Calu3 (cell line): ENCODE measurements at places on chromosomes 5 and 9. TPM values are rescaled to one million over a fixed set of nuclear protein-coding genes. Genes with fewer than 3 reads are reported as not detected.

The RNF145 gene
- total RNA-seq, result 169 and 193 TPM in 2 replicates

The RAD17 gene
- total RNA-seq, result 16.9 and 17.7 TPM in 2 replicates

GRCh38 chr5:167020418-167020817, 1271.0 kb upstream of the WWC1 start:
- H3K27ac ChIP-seq, result no peak overlapping the region
- H3K4me3 ChIP-seq, result no peak overlapping the region
- no peaks in the 10 kb centered on the region for H3K36me3 ChIP-seq
- H3K27me3 ChIP-seq, result no peaks in the 10 kb centered on the region
- DNase-seq, result no peak
- H3K4me1 ChIP-seq, result no peaks in the 10 kb centered on the region

The PCDHGA8 gene
- total RNA-seq, result 0.95 and 1.1 TPM in 2 replicates

DNA sequence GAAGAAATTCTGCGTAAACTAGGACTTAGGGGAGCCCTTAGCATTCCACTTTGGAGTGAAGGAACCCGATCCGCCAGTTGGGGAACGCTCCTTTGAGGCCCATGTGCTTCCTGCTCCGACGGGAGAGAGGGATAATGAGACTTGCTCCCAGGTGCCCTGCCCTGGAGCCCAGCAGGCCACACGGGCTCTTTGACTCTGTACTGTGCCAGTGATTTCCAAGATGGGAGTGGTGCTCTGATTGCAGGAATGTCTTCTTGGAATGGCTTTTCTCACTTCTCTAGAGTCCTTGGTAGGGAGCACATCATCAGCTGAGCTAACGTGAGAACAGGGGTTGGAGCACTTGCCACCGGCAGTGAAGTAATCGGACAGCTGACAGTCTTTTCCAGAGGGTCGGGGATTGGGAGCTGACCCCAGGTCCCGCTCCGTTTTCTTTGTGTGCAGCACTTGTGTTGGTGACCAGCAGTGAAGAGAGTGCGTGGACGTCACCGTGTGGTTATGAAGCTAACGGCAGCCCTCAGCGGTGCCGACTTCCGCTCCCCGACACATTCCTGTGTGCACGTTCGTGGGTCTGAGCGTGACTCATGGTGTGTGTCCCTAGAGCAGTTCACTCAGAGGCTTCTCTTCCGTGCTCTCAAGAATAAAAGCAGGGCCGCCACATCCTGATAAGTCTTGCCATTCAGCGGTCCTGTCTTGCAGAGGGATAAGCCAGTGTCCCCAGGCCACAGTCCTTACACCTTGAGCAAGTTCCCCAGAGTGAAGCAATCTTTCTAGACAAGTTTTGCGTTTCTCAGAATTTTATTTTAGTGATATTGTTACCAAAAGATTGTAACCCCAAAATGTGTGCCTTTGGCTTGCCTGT, 25.6 kb downstream of the ABL1 start:
- DNase-seq, result no peak
- H3K27me3 ChIP-seq, result no peaks in the 10 kb centered on the region
- H3K4me3 ChIP-seq, result no peak overlapping the region
- H3K27ac ChIP-seq, result no peak overlapping the region

The CER1 gene
- not detected in 2 replicates for total RNA-seq

DNA sequence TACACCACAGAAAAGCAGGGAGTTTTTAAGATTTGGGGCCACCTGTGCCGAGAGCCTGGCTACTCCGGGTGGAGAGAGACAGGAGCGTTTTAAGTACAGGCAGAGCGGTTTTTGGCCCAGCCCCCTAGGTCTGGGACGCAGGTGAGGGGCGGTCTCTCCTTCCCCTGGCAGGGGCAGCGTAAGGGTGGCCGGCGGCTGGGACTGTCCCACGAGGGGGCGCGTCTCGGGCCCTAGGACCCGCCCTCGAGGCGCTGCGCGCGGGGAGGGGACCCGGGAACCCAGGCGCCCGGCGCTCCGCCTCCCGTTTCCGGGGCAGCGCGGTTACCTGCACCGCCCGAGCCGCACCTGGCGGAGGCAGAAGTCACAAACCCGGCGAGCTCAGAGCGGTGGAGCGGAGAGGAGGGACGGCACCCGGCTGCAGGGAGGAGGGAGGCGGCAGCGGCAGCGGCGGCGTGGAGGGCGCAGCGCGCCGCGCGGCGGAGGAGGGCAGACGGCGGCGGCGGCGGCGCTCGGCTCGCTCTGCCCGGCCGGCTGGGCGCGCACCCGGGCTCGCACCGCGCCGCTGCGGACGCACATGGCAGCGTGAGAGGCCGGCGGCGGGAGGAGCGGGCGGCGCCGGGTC, at the start of gene WWC1:
WWC1 (plus strand) TSS at position 304 of the 622 bp plus-strand sequence. CDS start 508 bp downstream, outside the sequence.
- H3K4me1 ChIP-seq, result peaks cover 81% of the 10 kb centered on the region
- H3K27ac ChIP-seq, result peak within 1 kb of the TSS; percentile 85
- H3K4me3 ChIP-seq, result peak within 1 kb of the TSS; percentile 97
- DNase-seq, result peak; percentile 99
- peaks cover 78% of the 10 kb centered on the region for H3K36me3 ChIP-seq

The F2RL2 gene
- total RNA-seq, result not detected in 2 replicates

The CKMT2 gene
- total RNA-seq, result 0.24 TPM in 1 of 2 replicates, not detected in the other

The PLPP7 gene
- not detected in 2 replicates for total RNA-seq

GRCh38 chr5:77806213-77806843, 30.2 kb upstream of the TBCA start:
- H3K27me3 ChIP-seq, result peaks cover 7% of the 10 kb centered on the region
- peak overlapping the region; percentile 3 for H3K4me3 ChIP-seq
- peaks cover 9% of the 10 kb centered on the region for H3K4me1 ChIP-seq
- H3K27ac ChIP-seq, result no peak overlapping the region
- H3K36me3 ChIP-seq, result no peaks in the 10 kb centered on the region
- no peak for DNase-seq

The LHX3 gene
- not detected in 2 replicates for total RNA-seq

DNA sequence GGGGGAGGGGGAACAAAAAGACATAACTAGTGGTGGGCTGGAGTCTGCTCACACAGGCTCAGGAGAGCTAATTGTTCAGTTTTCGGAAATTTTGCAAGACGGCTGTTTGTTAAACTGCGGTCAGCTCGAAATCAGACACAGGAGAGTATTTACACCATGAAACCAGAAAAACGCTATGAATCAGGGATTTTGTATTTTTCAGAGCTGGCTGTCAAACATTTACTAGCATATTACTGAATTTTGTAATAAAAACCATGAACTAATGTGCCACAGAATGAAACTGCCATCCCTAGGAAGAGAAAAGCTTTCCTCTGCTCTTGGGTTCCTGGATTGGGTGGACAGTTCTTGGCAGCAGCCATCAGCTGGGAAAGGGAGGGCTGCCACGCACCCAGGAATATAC, 45.3 kb downstream of the TRPM3 start:
- DNase-seq, result no peak
- peaks cover 48% of the 10 kb centered on the region for H3K27me3 ChIP-seq
- no peak overlapping the region for H3K27ac ChIP-seq
- H3K36me3 ChIP-seq, result no peaks in the 10 kb centered on the region
- H3K4me1 ChIP-seq, result no peaks in the 10 kb centered on the region

GRCh38 chr5:137734962-137735554, 831 bp downstream of the KLHL3 start:
- H3K4me3 ChIP-seq, result no peak overlapping the region
- H3K36me3 ChIP-seq, result no peaks in the 10 kb centered on the region
- DNase-seq, result peak; percentile 34
- H3K4me1 ChIP-seq, result peaks cover 10% of the 10 kb centered on the region
- no peak overlapping the region for H3K27ac ChIP-seq

The FOXD4 gene
- total RNA-seq, result 1.7 and 2.4 TPM in 2 replicates

GRCh38 chr5:140215276-140215675, 40.3 kb downstream of the CYSTM1 start:
- H3K36me3 ChIP-seq, result peaks cover 15% of the 10 kb centered on the region
- no peak for DNase-seq
- peaks cover 41% of the 10 kb centered on the region for H3K4me1 ChIP-seq
- H3K27ac ChIP-seq, result no peak overlapping the region
- no peak overlapping the region for H3K4me3 ChIP-seq

GRCh38 chr9:73981405-73981804, 515.7 kb upstream of the RORB start:
- H3K4me1 ChIP-seq, result no peaks in the 10 kb centered on the region
- H3K27ac ChIP-seq, result no peak overlapping the region
- DNase-seq, result no peak
- no peak overlapping the region for H3K4me3 ChIP-seq
- H3K36me3 ChIP-seq, result no peaks in the 10 kb centered on the region

DNA sequence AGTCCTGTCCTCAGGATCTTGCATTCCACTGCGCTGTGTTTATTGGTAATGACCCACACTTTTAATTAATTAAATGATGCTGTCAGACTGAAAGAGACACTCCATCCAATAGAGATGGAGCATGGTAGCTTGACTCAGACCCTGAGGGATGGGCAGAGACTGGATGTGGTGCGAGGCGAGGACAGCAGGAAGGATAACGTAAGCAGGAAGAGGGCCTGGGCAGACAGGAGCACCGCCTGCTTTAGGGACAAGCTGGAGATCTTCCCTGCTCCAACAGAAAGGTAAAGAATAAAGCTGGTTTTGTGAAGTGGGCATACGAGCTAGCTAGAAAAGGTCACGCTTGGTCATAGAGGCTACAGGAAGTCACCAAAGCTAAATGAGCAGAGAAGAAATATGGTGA, 3.6 kb upstream of the DOCK8 start:
- no peak for DNase-seq
- no peaks in the 10 kb centered on the region for H3K27me3 ChIP-seq

- H3K4me1 ChIP-seq, result no peaks in the 10 kb centered on the region
- no peak overlapping the region for H3K4me3 ChIP-seq
- H3K36me3 ChIP-seq, result no peaks in the 10 kb centered on the region
- H3K27me3 ChIP-seq, result peaks cover 66% of the 10 kb centered on the region
Observed at GRCh38 chr5:148457183-148457620, 73.4 kb downstream of the FBXO38 start.

GRCh38 chr5:17316970-17317459, 99.6 kb downstream of the BASP1 start:
- DNase-seq, result no peak
- no peaks in the 10 kb centered on the region for H3K36me3 ChIP-seq
- no peak overlapping the region for H3K27ac ChIP-seq
- no peak overlapping the region for H3K4me3 ChIP-seq
- H3K27me3 ChIP-seq, result no peaks in the 10 kb centered on the region

- no peak overlapping the region for H3K4me3 ChIP-seq
- H3K4me1 ChIP-seq, result peaks cover 24% of the 10 kb centered on the region
- no peak overlapping the region for H3K27ac ChIP-seq
- H3K36me3 ChIP-seq, result peaks cover 8% of the 10 kb centered on the region
- DNase-seq, result no peak
- no peaks in the 10 kb centered on the region for H3K27me3 ChIP-seq
Observed at GRCh38 chr5:142399891-142400290, 75.1 kb upstream of the SPRY4 start.

The POU5F2 gene
- total RNA-seq, result 1.4 and 2.0 TPM in 2 replicates

The ACTBL2 gene
- 0.42 and 0.45 TPM in 2 replicates for total RNA-seq

The MARCOL gene
- total RNA-seq, result not detected in 2 replicates

The OBP2B gene
- total RNA-seq, result not detected in 2 replicates

DNA sequence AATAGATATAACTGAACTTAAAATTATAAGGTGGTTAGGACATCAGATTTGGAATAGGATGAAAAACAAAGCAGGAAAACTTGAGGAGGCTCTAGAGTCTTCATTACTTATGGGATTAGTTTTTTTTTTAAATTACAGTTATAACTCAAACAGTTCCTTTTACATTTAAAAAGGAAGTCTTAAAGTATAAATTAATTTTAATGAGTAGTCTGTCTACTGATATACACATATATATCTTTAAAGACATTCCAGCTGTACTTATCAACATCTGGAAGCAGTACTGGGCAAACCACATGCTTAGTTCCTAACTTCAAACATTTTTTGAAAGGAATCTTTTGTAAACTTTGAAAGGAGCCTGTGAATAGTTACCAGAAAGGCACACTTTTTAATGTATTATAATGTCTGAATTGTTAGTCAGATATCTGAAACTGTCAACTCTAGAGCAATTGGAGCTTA, 6.0 kb downstream of the ACTBL2 start:
- DNase-seq, result no peak
- H3K27me3 ChIP-seq, result no peaks in the 10 kb centered on the region
- H3K27ac ChIP-seq, result no peak overlapping the region
- no peaks in the 10 kb centered on the region for H3K36me3 ChIP-seq
- H3K4me1 ChIP-seq, result no peaks in the 10 kb centered on the region

The ORM1 gene
- total RNA-seq, result not detected in 2 replicates

GRCh38 chr9:73210886-73211666, 59.4 kb downstream of the ANXA1 start:
- H3K4me3 ChIP-seq, result no peak overlapping the region
- no peaks in the 10 kb centered on the region for H3K27me3 ChIP-seq
- no peaks in the 10 kb centered on the region for H3K4me1 ChIP-seq
- H3K27ac ChIP-seq, result no peak overlapping the region
- no peaks in the 10 kb centered on the region for H3K36me3 ChIP-seq

- peaks cover 38% of the 10 kb centered on the region for H3K36me3 ChIP-seq
- peaks cover 25% of the 10 kb centered on the region for H3K4me1 ChIP-seq
- no peaks in the 10 kb centered on the region for H3K27me3 ChIP-seq
- no peak overlapping the region for H3K4me3 ChIP-seq
- H3K27ac ChIP-seq, result peak overlapping the region; percentile 66
- DNase-seq, result no peak
Observed at GRCh38 chr9:21984101-21984500, 10.1 kb downstream of the CDKN2A start.

- no peak overlapping the region for H3K4me3 ChIP-seq
- no peaks in the 10 kb centered on the region for H3K27me3 ChIP-seq
- peaks cover 85% of the 10 kb centered on the region for H3K36me3 ChIP-seq
- no peak overlapping the region for H3K27ac ChIP-seq
- no peak for DNase-seq
Observed at GRCh38 chr5:134380346-134380745, 9.0 kb downstream of the UBE2B start.

DNA sequence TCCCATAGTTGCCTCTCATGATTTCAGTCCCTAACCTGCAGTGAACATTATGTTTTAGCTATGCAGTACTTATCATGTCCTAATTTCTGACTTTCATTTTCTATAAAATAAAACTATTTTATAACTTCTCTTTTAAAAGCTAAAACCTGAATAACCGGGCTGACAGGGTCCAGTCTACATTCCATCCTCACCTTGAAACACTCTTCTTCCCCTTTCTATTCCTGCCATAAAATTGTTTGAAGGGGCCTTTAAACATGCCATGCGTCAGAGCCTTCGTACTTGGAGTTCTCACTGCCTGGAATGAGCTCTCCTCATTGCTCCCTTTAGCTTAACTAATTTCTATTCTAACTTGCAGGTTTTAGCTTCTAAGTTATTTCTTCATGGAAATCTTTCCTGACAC, 143.0 kb upstream of the PRLR start:
- H3K36me3 ChIP-seq, result no peaks in the 10 kb centered on the region
- DNase-seq, result no peak
- H3K27ac ChIP-seq, result no peak overlapping the region
- no peak overlapping the region for H3K4me3 ChIP-seq

The PCDHGB4 gene
- 7.0 and 8.2 TPM in 2 replicates for total RNA-seq

- H3K27ac ChIP-seq, result no peak overlapping the region
- H3K4me1 ChIP-seq, result no peaks in the 10 kb centered on the region
- no peak overlapping the region for H3K4me3 ChIP-seq
- H3K27me3 ChIP-seq, result peaks cover 14% of the 10 kb centered on the region
Observed at GRCh38 chr9:94586814-94587213, 6.8 kb downstream of the FBP2 start.

DNA sequence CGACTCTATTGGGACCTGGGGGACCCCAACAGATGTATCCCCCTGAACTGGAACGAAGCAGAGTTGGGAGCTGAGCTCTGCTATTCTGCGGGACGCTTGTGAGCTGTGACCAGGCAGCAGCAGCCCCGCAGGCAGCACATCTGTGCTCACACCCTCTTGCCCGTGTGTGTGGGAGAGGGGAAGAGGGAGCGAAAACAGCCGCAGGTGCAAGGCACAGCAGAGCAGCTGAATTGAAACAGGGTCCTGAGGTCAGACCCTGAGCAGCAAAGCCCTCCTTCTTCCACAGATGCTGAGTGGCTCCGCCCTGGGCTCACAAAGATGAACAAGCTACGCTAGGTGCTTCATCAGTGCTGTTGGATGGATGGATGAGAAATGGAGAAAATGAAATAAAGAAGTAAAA, 198.7 kb downstream of the HSPA4 start:
- no peak overlapping the region for H3K4me3 ChIP-seq
- H3K4me1 ChIP-seq, result peaks cover 31% of the 10 kb centered on the region
- H3K36me3 ChIP-seq, result no peaks in the 10 kb centered on the region
- H3K27ac ChIP-seq, result no peak overlapping the region
- DNase-seq, result no peak
